Type B pancreatic cell (in vitro differentiated cells): ENCODE measurements at places on chromosomes 3 and 15. TPM values are rescaled to one million over a fixed set of nuclear protein-coding genes. Genes with fewer than 3 reads are reported as not detected.

DNA sequence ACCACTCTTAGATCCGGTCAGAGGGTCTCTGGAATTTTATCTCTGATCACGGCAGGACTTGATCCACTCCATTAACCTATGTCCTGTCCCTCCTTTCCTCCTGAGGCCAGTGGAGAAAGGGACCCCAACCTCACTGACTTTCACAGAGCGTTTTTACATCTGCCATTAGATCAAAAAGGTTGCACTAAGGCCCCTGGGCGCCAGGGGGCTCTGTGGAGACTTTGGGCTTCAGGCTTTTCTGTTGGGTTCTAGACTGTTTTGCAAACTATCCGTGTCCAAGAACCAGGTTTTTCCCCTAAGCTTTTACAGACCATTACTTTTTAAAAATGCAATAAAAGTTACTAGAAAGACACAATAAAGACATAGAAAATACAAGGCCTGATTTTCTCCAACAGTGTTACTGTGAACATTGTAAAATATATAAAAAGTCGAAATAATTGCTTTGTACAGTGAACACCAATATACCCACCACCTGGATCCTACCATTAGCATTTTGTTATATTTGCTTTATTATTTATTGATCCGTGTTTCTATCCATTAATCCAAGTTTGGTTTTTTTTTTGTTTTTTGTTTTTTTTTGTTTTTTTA lies 159.7 kb downstream of the POLR2M start:
- no peak for DNase-seq

- DNase-seq, result no peak
Observed at GRCh38 chr3:128970740-128971047, 23.2 kb downstream of the CFAP92 start.

Gene WDR49
- total RNA-seq, result 0.48 and 1.2 TPM in 2 replicates

DNA sequence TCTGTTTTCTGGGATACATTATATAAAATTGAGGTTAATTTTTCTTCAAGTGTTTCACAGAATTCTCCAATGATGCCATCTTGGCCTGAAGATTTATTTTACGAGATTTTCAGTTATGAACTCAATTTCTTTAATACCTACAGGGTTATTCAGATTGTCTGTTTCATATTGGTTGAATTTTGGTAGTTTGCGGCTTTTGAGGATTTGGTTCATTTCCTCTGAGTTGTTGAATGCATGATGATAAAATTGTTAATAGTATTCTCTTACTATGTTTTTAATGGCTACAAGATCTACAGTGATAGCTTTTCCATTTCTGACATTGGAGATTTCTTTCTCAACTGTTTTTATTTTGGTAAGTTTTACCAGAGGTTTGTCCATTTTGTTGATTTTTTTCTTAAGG lies 63.9 kb upstream of the PTPRG start:
- DNase-seq, result no peak

Gene NANOGP8
- total RNA-seq, result not detected in 2 replicates
